Foreskin keratinocyte (primary cell): ENCODE measurements at places on chromosomes 13 and 19. TPM values are rescaled to one million over a fixed set of nuclear protein-coding genes. Genes with fewer than 3 reads are reported as not detected.

The NEK5 gene
- 0.07 TPM in 1 of 2 replicates, not detected in the other for total RNA-seq

The GNG7 gene
- total RNA-seq: 0.10 and 0.11 TPM in 2 replicates

The GRK1 gene
- not detected in 2 replicates for total RNA-seq

The BRCA2 gene
- 14.1 and 15.2 TPM in 2 replicates for total RNA-seq

The GPX4 gene
- 237 and 247 TPM in 2 replicates for total RNA-seq

The ZNF491 gene
- 0.49 and 0.82 TPM in 2 replicates for total RNA-seq

The DPP9 gene
- total RNA-seq: 86.8 and 88.1 TPM in 2 replicates

The C19orf44 gene
- 3.6 and 3.8 TPM in 2 replicates for total RNA-seq

The PRKCSH gene
- 119 and 131 TPM in 2 replicates for total RNA-seq

- DNase-seq: no peak
Observed at GRCh38 chr19:47653856-47654255, 44.9 kb downstream of the BICRA start.

DNA sequence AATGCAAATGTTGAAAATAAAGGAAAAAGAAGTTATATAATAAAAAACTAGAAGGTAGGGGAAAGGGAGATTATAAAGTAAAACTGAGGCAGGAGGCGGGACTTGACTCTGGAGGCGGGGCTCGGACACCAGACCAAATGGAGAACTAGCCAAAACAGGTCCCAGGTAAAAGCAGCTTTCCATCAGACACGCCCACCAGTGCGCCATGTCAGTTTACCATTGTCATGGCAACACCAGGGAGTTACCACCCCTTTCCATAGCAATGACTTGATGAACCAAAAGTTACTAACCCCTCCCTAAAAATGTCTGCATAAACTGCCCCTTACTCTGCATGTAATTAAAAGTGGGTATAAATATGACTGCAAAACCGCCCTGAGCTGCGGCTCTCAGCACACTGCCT, 70.9 kb downstream of the PEPD start:
- no peak for DNase-seq

DNA sequence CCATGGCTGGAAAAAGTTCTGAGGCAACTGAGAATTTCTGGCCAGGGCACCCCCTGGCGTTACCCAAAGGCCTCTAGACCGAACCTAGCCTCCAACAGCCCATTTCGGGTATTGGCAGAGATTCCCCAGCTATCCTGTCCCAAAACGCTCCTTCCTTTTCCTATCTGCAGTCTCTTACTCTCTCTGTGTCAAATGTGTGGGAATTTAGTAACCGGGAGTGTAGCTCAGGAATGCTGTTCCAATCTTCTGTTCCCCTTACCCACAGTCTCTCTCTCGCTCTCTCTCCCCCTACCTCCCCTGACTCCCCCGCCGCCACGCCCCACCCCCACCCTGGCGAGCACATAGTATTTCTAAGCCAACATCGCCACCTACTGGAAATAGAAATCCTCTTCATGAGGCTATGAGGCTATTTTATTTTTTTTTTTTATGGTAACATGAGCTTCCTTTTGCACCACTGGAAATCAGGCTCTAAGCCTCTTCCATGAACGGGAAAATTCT, 27.0 kb downstream of the OXGR1 start:
- no peak for DNase-seq

- no peak for DNase-seq
Observed at GRCh38 chr13:46355901-46356590, 31.0 kb downstream of the RUBCNL start.

DNA sequence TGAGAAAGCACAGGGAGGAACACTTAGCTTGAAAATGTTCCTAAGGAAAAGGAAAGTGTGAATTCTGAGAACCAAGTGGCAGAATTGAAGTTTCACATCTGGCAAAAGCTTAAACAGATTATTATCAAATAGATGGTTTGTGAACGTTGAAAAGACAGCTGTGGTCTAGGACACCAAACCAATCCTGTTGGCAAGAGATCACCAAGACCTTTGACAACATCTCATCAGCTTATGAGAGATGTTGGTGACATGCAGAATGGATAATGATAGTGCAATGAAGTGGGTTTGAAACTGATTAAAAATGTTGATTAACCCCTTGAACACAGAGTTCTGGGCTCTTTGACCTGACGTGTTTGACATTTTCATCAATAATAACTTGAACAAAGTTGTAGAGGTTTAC, 74.6 kb upstream of the GPR183 start:
- DNase-seq: no peak

DNA sequence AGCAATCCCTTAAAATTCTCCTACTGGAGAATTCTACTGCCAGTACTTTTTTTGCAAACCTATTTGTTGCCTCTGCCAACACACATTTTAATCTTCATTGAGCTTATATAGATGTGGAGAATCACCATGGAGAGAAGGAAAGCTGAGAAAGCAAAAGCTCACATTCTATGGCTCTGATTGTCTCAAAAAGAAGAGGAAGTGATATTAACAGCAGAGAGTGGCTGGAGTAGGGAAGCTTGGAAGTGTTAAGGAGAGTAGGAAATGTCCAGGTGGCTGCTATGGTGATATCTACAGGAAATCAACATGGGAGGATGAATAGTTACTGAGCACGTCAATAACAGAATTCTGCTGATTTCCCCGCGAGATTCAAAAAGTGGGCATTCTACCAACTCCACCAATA, 78.8 kb upstream of the TDRD3 start:
- DNase-seq: no peak

GRCh38 chr13:109366525-109366924, 419.9 kb downstream of the IRS2 start:
- no peak for DNase-seq

DNA sequence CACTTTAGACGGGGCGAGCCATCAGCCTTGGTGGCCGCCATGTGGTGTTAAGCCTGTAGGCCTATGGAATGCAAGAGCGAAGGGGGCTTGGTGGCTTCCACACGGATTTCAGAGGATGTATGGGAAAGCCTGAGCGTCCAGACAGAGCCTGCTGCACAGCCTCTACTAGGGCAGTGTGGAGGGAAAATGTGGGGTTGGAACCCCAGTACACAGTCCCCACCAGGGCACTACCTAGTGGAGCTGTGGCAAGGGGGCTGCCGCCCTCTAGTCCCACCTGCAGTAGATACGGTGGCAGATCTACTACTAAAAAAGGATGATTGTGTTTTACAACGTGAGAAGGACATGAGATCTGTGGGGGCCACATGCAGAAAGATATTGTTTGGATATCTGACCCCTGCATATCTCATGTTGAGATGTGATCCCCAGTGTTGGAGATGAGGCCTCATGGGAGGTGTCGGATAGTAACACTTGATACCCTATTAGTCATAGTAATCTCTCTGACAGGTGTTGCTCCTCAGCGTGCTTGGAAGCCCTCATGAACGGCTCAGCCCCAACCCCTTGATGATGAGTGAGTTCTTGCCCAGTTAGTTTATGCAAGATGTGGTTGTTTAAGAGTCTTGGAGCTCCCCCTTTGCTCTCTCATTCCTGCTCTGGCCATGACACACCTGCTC, 45.6 kb downstream of the LHFPL6 start:
- no peak for DNase-seq

DNA sequence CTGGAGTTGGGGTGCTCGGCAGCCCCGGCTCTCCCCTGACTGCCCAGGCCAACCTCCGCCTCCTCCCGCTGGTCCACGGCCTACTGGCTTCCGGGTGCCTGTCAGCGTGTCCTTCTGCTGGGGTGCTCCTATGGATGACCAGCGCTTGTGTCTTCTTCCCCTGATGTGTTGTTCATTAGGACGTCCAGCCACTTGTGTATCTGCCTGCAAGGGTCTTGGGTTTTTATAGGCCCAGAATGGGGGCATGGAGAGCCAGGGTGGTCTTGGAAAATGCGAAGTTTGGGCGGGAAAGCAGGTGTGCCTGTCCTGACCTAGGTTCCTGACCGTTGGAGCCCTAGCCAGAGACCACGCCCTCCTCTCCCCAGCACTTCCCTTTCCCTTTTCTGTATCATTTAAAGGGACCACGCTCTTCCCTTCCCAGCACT, 139.8 kb downstream of the SLITRK5 start:
- no peak for DNase-seq

DNA sequence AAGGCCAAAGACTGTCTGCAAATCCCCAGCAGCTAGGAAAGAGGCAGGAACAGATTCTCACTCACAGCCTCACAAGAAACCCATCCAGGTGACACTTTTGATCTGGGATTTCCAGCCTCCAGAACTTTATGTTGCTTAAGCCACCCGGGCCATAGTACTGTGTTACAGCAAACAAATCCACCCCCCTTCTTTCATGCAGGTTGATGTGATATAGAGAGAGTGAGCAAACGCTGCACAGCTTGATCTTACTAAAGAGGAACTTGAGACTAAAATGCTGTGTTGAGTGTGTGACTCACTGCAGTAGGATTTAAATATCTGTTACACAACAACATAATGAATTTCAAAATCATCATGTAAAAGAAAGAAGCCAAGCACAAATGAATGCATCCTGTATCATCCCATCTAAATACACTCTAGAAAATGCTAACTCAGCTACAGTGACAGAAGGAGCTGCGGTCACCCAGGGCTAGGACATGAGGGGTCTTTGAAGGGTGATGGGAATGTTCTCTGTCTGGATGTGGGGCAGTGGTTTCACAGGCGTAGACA, 32.2 kb downstream of the RCBTB2 start:
- peak; percentile 85 for DNase-seq

DNA sequence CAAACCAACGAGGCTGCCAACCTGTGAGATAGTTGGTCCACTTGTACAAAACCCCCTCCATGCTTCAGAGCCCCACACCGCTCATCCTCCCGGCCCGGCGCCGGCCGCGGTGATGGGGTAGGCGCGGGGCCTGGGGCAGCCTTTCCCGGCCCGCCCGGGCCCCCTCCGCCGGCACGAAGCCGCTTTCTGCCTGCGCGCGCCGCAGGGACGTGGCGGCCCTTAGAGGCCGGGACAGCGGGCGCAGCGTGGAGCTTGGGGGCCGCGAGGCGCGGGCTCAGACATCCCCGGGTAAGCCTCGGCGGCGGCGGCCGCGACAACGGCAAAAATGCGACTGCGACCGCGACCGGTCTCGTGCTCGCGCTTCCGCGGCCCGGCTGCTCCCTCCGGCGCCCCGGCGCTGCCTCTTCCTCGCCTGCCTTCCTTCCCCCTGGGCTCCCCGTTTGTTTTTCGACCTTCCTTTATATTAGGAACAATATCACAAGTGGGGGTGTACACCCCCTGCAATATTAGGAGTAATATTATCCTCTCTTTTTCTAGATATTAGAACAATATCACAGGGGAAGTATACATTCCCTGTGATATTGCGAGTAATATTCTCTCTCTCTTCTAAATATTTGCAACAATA, 53.9 kb upstream of the CEACAM21 start:
- no peak for DNase-seq

GRCh38 chr19:41951686-41952172, 7.4 kb downstream of the RABAC1 start:
- peak; percentile 39 for DNase-seq

DNA sequence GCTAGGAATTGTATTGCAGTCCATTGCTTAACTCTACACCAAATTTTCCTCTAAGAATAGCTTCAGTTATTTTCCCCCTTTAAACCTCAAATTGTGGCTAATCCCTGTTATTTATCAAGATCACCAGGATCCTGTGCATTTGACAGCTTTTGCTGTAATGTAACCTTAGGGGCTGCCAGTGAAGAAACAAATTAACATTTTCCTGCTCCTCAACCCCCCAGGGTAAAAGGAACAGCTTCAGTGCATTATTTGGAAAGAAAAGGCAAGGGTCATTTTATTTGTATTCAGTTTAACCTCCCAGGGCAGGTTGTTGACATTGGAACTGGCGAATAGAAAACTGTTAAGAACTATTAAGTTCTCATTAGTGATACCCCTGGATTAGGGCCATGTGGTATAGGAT, 57.0 kb downstream of the PCDH20 start:
- no peak for DNase-seq

DNA sequence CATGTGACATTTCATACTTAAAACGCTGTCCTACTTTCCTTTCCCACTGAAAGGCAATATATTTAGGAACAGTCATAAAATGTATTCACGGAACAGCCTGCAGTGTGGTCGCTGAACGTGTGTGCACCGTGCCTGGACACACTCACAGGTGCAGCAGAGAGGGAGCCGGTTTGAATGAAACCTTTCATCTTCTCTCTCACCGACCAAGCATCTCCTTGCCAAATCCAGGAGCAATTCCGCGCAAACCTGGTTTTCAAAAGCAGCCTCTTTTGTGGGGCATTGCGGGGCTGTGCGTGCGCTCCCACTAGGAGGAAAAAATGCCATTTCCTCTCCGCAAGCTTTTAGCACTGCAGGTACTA, 1.0 kb downstream of the DCLK1 start:
- DNase-seq: no peak

DNA sequence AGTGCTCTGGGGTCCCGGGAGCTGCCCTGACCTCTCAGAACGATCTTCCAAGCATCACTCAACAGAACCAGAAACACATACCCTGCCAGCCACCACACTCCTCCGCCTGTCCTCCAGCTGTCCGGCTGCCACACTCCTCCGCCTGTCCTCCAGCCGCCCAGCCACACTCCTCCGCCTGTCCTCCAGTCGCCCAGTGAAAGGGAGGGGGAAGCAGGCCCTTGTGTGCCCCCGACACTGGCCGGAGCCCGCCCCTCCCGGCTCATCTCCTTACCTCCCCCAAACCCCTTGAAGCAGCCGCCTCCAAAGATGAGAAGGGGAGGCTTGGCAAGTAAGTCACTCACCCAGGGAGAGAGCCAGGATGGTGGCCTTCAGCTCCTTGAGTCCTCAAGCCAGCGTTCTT, 40.2 kb downstream of the STK24 start:
- no peak for DNase-seq

DNA sequence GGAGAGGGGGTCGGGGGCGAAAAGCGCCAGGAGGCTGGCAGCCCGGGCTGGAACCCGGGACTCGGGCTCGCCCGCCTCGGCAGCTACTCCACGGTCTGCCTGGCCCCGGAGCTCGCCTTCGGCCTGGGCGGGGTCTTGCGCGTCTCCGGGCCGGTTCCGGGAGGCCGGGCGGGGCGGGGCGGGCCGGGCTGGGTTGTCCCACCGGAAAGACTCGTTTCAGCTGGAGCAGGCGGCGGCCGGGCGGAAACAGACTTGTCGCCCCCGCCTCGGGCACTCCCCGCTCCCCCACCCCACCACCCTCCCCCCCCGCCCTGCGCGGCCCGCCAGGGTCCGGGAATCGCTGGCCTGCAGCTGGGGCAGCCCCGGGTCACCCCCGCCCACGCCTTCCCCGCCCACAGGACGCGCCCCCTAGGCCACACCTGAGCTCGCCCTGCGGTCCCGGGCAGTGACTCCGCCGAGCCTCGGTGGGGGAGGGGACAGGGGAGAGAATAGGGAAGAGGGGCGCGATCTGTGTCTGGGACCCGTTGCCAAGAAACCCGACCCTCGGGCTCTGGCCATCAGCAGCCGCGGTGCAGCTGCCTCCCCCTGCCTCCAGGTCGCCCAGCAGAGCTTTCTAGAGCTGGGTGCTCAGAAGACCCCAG, 109.4 kb downstream of the KCTD15 start:
- DNase-seq: peak; percentile 25

DNA sequence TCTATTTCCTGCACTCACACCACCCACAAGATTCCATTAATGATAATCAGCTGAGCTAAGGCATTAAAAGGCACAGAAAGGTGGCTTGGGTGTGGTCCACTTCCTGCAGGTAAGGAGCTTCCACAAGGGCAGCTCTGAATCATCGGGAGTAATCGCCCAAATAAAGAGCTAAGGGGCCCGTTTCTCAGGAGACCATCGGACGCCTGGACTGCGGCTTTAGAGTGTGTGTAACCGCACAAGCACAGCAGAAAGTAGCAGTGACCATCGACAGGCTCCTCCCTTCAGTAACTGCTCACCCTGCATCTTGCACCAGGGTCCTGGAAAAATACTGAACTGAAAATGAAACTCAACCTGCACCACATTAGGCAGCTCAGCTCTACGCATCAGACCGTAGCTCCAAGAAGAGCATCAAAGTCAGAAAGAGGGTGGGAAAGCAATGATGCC, 6.0 kb downstream of the STK24 start:
- DNase-seq: peak; percentile 64

- peak; percentile 65 for DNase-seq
Observed at GRCh38 chr13:72109863-72110262, 242.9 kb upstream of the DACH1 start.

- peak; percentile 20 for DNase-seq
Observed at GRCh38 chr19:12453495-12453894, 12.7 kb upstream of the ZNF443 start.
